ENCODE measurements at places on chromosomes 2 and 18. TPM values are rescaled to one million over a fixed set of nuclear protein-coding genes. Genes with fewer than 3 reads are reported as not detected.

- no peak for DNase-seq
- no peak overlapping the region for H3K27ac ChIP-seq
- H3K4me3 ChIP-seq, result no peak overlapping the region
- no peaks in the 10 kb centered on the region for H3K27me3 ChIP-seq
- H3K4me1 ChIP-seq, result peaks cover 20% of the 10 kb centered on the region
- peaks cover 13% of the 10 kb centered on the region for H3K36me3 ChIP-seq
These were observed 20.1 kb downstream of the ARID5A start for GRCh38 chr2:96556441-96557330.

GRCh38 chr18:57981308-57982028 is 62.6 kb upstream of the NEDD4L start:
- DNase-seq, result no peak
- H3K4me1 ChIP-seq, result no peaks in the 10 kb centered on the region
- H3K4me3 ChIP-seq, result no peak overlapping the region
- H3K27me3 ChIP-seq, result no peaks in the 10 kb centered on the region

DNA sequence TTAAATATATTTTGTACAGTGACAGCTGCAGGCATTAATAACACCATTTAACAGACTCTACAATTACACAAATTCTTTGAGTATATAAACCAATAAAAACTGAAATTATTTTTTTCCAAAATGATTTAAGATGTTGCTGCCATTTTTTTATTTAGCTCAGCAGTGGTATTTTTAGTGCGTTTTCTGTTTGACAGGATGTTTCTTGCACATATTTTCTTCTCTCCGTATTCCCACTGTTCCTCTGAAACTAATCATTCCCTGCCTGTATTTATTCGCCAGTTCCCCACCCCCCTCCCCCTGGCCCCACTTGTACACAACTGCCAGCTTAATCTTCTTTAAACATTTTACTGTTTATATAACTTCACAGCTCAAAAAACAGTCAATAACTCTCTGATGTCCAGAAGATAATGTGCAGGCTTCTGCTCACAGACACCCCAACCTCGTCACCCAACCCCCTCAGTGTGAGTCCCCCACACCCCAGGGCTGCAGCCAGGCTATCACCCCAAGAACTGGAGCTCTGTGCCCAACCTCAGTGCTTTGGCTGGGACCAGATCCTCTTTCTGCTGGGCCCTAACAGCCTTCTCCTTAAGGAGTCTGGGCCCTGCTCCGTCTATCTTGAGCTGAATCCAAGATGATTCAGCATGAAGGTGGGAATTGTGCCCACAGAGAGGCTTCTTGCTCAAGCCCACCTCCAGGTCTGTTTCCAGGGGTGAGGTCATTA is 41.6 kb upstream of the MAP4K4 start:
- peaks cover 6% of the 10 kb centered on the region for H3K4me1 ChIP-seq
- no peak overlapping the region for H3K4me3 ChIP-seq
- peak; percentile 7 for DNase-seq
- no peaks in the 10 kb centered on the region for H3K36me3 ChIP-seq
- no peaks in the 10 kb centered on the region for H3K27me3 ChIP-seq

- no peaks in the 10 kb centered on the region for H3K27me3 ChIP-seq
- no peaks in the 10 kb centered on the region for H3K36me3 ChIP-seq
- no peak overlapping the region for H3K27ac ChIP-seq
- H3K4me3 ChIP-seq, result no peak overlapping the region
- DNase-seq, result no peak
These were observed 426.7 kb downstream of the SETBP1 start for GRCh38 chr18:45107425-45107824.

GRCh38 chr18:23171581-23172156 is 36.4 kb downstream of the CABLES1 start:
- no peak for DNase-seq
- H3K4me1 ChIP-seq, result peaks cover 14% of the 10 kb centered on the region
- H3K27ac ChIP-seq, result no peak overlapping the region
- H3K4me3 ChIP-seq, result no peak overlapping the region

DNA sequence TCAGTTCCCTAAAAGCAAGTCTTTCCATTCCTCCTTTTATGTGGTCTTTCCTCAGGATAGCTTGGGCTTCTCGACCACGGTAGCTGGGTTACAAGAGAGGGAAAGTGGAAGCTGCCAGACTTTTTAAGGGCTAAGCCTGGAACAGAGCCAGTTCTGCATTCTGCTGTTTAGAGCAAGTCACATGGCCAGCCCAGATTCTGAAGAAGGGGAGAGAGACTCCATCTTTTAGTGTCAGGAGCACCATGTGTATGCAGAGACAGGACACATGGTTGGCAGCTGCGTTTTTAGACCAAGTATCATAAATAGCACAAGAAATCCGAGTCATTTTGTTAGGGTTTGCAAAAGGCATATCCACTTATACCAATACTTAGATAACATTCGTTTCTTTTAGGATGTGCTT is 4.7 kb downstream of the HMSD start:
- DNase-seq, result no peak
- H3K4me1 ChIP-seq, result peaks cover 10% of the 10 kb centered on the region
- H3K27ac ChIP-seq, result no peak overlapping the region
- H3K36me3 ChIP-seq, result no peaks in the 10 kb centered on the region
- no peaks in the 10 kb centered on the region for H3K27me3 ChIP-seq

DNA sequence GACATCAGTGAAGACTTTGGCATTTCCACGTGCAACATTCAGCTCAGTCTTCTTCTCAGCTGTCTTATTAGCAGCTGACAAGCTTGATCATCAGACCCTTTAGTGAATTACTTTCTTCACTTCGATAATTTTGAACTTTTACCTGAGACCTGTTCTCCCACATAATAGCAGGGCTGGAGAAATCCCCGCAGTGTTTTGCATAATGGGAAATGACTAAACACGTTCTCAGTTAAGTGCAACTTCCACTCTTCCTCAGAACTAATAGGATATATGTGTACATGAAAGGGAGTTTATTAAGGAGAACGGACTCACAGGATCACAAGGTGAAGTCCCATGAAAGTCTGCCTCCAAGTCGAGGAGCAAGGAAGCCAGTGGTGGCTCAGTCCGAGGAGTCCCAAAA is 28.8 kb upstream of the MBP start:
- DNase-seq, result no peak
- H3K4me3 ChIP-seq, result no peak overlapping the region
- H3K27ac ChIP-seq, result no peak overlapping the region

- peaks cover 21% of the 10 kb centered on the region for H3K4me1 ChIP-seq
- no peak for DNase-seq
- no peaks in the 10 kb centered on the region for H3K27me3 ChIP-seq
- no peak overlapping the region for H3K4me3 ChIP-seq
- H3K36me3 ChIP-seq, result peaks cover 10% of the 10 kb centered on the region
These were observed 134.0 kb downstream of the CTIF start for GRCh38 chr18:48672671-48673340.

- H3K27ac ChIP-seq, result no peak overlapping the region
- H3K4me1 ChIP-seq, result peaks cover 8% of the 10 kb centered on the region
- H3K4me3 ChIP-seq, result no peak overlapping the region
- no peaks in the 10 kb centered on the region for H3K27me3 ChIP-seq
- DNase-seq, result peak; percentile 47
These were observed 146.3 kb downstream of the RTN4 start for GRCh38 chr2:54903736-54904554.

GRCh38 chr2:128308889-128309279 is 9.8 kb downstream of the HS6ST1 start:
- no peak overlapping the region for H3K4me3 ChIP-seq
- DNase-seq, result no peak
- H3K36me3 ChIP-seq, result no peaks in the 10 kb centered on the region
- no peak overlapping the region for H3K27ac ChIP-seq
- peaks cover 34% of the 10 kb centered on the region for H3K4me1 ChIP-seq
- no peaks in the 10 kb centered on the region for H3K27me3 ChIP-seq

DNA sequence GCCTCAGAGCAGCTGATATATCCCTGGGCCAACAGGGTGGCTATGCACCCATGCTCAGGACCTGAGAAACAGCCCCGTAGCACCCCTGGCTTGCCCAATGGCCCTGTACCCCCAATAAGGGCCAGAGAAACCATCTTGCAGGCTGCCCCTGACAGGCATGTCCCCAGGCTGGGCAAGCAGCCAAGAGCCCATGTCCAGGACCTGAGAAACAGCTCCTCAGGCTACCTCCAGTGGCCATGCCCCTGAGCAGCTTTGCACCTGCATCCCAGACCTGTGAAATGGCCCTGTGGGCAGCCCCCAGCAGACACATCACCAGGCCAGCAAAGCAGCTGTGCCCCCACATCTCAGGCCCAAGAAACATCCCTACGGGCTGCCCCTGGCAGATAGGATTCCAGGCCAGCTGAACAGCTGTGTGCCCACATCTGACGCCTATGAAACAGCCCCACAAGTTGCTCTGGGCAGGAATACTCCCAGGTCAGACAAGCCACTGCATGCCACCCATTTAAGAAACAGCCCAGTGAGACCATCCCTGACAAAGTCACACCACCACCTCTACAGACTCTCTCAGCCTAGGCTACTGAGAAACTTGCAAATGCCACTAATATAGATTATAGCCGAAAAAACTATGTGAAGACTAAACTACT is 84.1 kb downstream of the TMEM237 start:
- H3K27ac ChIP-seq, result no peak overlapping the region
- no peak for DNase-seq
- no peaks in the 10 kb centered on the region for H3K4me1 ChIP-seq
- no peaks in the 10 kb centered on the region for H3K36me3 ChIP-seq
- no peak overlapping the region for H3K4me3 ChIP-seq
- no peaks in the 10 kb centered on the region for H3K27me3 ChIP-seq

GRCh38 chr2:168348076-168348475 is 100.7 kb upstream of the STK39 start:
- no peaks in the 10 kb centered on the region for H3K27me3 ChIP-seq
- H3K36me3 ChIP-seq, result no peaks in the 10 kb centered on the region
- DNase-seq, result no peak
- no peak overlapping the region for H3K27ac ChIP-seq
- H3K4me3 ChIP-seq, result no peak overlapping the region

- H3K4me1 ChIP-seq, result no peaks in the 10 kb centered on the region
- no peak overlapping the region for H3K27ac ChIP-seq
- H3K27me3 ChIP-seq, result no peaks in the 10 kb centered on the region
- no peak overlapping the region for H3K4me3 ChIP-seq
- no peak for DNase-seq
- H3K36me3 ChIP-seq, result no peaks in the 10 kb centered on the region
These were observed 303.9 kb downstream of the PAX3 start for GRCh38 chr2:221994926-221995325.

- DNase-seq, result no peak
- H3K4me3 ChIP-seq, result peak overlapping the region; percentile 72
- H3K27ac ChIP-seq, result no peak overlapping the region
These were observed 753 bp downstream of the ITPRIPL1 start for GRCh38 chr2:96325884-96326255.

GRCh38 chr2:133418021-133418420 is 150.2 kb downstream of the NCKAP5 start:
- H3K27me3 ChIP-seq, result no peaks in the 10 kb centered on the region
- no peaks in the 10 kb centered on the region for H3K36me3 ChIP-seq
- H3K27ac ChIP-seq, result no peak overlapping the region
- no peak for DNase-seq
- H3K4me1 ChIP-seq, result no peaks in the 10 kb centered on the region

GRCh38 chr18:43596105-43596712 is 318.9 kb upstream of the SYT4 start:
- H3K27ac ChIP-seq, result no peak overlapping the region
- no peaks in the 10 kb centered on the region for H3K4me1 ChIP-seq
- no peak for DNase-seq
- no peak overlapping the region for H3K4me3 ChIP-seq
- no peaks in the 10 kb centered on the region for H3K36me3 ChIP-seq

GRCh38 chr2:230942920-230943896 is 18.2 kb upstream of the GPR55 start:
- DNase-seq, result no peak
- H3K4me1 ChIP-seq, result no peaks in the 10 kb centered on the region
- no peak overlapping the region for H3K27ac ChIP-seq
- H3K4me3 ChIP-seq, result no peak overlapping the region

DNA sequence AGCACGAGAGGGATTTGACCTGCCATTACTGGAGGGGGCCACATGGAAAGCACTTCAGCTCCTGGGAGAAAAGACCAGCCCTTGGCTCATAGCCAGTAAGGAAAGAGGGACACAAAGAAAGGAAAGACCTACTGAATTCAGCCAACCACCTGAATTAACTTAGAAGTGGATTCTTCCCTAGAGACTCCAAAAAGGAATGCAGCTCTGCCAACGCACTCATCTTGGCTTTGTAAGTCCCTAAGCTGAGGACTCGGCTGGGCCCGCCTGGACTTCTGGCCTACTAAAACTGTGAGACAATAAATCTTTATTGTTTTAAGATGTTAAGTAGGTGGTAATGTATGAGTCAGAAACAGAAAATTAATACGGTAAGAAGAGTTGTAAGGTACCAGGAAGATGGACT is 11.5 kb downstream of the ATF2 start:
- no peaks in the 10 kb centered on the region for H3K27me3 ChIP-seq
- H3K36me3 ChIP-seq, result no peaks in the 10 kb centered on the region
- DNase-seq, result no peak
- no peak overlapping the region for H3K27ac ChIP-seq
- no peak overlapping the region for H3K4me3 ChIP-seq

DNA sequence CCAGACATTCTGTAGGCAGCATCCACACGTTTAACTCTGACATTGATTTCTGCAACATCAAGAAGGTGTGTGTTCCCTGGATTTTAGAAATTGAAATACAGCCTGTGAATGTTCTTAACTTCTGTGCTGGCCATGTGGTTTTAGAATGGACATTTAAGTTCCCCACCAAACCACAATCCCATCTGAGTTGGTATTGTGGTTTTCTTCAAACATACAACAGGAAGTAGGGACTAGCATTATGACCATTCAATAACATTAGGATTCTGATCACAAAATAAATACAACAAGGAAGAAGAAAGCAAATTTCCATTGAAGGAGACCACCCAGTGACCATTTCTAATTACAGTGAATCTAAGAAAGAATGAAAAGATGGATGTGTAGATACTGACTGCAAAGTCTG is 51.2 kb downstream of the MAP3K20 start:
- H3K4me1 ChIP-seq, result peaks cover 20% of the 10 kb centered on the region
- H3K27ac ChIP-seq, result no peak overlapping the region
- H3K27me3 ChIP-seq, result no peaks in the 10 kb centered on the region
- no peak for DNase-seq
- H3K36me3 ChIP-seq, result no peaks in the 10 kb centered on the region

GRCh38 chr2:54534625-54535024 is 78.5 kb downstream of the SPTBN1 start:
- H3K27ac ChIP-seq, result no peak overlapping the region
- H3K36me3 ChIP-seq, result peaks cover 6% of the 10 kb centered on the region
- DNase-seq, result no peak
- no peaks in the 10 kb centered on the region for H3K27me3 ChIP-seq
- H3K4me1 ChIP-seq, result no peaks in the 10 kb centered on the region
- H3K4me3 ChIP-seq, result no peak overlapping the region

GRCh38 chr2:138521821-138522220 is 20.3 kb downstream of the SPOPL start:
- no peak for DNase-seq
- no peaks in the 10 kb centered on the region for H3K36me3 ChIP-seq
- H3K4me1 ChIP-seq, result peaks cover 6% of the 10 kb centered on the region
- no peaks in the 10 kb centered on the region for H3K27me3 ChIP-seq
- H3K4me3 ChIP-seq, result no peak overlapping the region

The LIMS2 gene
- total RNA-seq, result 177 TPM

The VIT gene
- total RNA-seq, result 31.4 TPM

The MOCOS gene
- total RNA-seq, result 2.0 TPM

The FSHR gene
- total RNA-seq, result not detected

The C18orf54 gene
- total RNA-seq, result 1.1 TPM

The COLEC11 gene
- 22.5 TPM for total RNA-seq

The MYO3B gene
- total RNA-seq, result not detected

The EFR3B gene
- total RNA-seq, result 0.81 TPM

The ITM2C gene
- 70.6 TPM for total RNA-seq

The SGPP2 gene
- 0.28 TPM for total RNA-seq

The BCS1L gene
- 40.1 TPM for total RNA-seq

The IKZF2 gene
- 16.2 TPM for total RNA-seq

The PLEKHM3 gene
- 20.5 TPM for total RNA-seq

The IL18RAP gene
- 1.4 TPM for total RNA-seq
